SK-MEL-5 (cell line): ENCODE measurements at places on chromosomes 7 and 10.

DNA sequence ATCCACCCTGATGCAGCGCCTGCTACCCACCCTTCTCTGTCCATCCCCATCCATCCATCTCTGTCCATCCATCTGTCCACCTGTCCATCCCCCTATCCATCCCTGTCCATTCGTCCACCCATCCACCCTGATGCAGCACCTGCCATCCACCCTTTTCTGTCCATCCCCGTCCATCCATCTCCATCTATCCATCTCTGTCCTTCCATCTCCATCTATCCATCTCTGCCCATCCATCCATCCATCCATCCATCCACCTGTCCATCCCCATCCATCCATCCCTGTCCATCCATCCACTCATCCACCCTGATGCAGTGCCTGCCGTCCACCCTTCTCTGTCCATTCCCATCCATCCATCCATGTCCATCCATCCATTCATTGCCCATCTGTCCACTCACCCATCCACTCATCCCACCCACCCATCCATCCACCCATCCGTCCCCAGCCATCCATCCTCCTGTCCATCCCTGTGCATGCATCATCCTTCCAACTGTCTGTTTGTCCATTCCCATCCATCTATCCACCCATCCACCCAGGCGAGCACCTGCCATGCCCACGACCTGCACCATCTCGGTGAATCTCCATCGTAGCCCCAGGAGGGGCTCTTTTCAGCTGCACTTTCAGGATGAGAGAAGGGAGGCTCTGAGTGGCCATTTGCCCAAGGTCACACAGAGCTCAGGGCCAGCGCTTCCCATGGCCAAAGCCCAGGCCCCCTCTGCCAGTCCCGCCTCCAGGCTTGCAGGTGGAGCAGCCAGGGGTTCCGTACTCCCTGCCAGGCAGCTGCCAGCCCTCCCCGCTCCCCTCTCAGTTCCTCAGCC lies 137.4 kb downstream of the LHPP start:
- DNase-seq, result no peak

DNA sequence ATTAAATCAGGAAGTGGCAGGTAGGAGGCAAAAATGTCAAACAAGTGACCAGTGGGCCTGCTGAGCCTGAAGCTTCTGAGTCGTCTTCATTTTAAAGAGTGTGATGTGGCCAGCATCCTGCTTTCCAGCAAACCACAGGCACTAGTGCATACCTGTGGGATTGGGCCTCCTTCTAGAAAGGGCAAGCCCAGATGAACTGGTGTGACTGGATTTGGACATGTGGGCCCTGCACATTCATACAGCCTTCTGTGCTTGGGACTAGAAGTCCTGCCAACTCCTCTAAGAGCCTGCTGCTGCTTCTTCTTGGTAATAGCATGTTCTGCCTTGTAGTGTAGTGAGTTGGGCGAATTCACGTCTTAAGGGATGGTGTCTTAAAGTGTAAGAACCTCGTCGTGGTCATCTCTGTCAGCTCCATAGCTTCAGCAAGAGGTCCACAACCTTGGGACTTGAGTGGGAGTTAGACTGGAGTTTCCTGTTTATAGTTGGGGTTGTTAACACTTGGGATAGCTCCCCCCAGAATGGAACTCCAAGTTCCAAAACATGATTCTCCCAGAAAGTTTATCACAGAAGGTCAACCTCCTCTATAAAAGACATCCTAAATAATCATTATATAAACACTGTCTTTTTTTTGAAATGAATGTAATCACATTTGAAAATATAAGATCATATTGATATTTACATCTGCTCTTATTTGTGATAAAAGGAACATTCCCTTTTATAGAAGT lies 11.2 kb downstream of the BMPER start:
- no peak for DNase-seq

- DNase-seq, result no peak
These were observed 8.3 kb downstream of the XPNPEP1 start for GRCh38 chr10:109914966-109915365.

- DNase-seq, result no peak
These were observed 41.9 kb downstream of the ANKMY2 start for GRCh38 chr7:16603633-16604032.

DNA sequence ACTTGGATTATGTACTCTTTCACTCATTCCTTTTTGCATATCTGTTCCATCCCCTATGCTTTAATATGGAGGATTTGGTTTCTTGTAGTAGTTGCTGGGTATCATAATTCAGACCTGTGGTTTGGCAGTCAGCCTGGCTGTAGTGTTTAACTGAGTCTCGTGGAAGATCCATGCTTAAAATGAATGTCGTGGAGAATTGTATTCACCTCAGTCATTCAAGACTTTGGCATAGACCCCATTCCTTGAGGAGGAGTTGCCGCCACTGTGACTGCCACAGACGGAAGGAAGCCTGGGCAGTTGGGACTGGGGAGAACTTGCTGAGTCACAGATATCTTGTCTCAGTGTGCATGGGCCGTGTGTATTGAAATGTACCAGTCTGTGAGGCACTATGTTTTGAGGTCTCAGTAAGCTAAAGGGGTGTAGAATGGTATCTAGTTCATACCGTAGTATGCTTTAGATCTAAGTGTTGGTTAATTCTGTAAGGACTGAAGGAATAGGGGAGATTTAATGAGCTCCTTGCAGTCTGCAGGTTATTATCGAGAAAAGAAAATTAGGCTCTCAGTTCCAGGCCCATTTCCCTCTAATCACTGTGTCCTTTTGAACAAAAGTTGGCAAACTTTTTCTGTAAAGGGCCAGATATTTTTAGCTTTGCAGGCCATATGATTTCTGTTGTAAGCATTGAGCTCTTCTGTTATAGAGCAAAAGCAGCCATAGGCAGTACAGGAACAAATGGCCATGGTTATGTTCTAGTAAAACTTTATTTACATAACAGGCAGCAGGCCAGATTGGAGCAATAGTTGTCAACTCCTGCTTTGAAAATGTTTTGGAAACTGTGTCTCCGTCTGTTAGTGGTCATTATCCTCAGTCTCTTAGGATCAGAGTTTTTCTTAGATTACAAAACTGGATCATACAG lies 76.8 kb downstream of the TPST1 start:
- peak; percentile 76 for DNase-seq

- no peak for DNase-seq
These were observed 435.2 kb upstream of the MGMT start for GRCh38 chr10:129031844-129032150.

DNA sequence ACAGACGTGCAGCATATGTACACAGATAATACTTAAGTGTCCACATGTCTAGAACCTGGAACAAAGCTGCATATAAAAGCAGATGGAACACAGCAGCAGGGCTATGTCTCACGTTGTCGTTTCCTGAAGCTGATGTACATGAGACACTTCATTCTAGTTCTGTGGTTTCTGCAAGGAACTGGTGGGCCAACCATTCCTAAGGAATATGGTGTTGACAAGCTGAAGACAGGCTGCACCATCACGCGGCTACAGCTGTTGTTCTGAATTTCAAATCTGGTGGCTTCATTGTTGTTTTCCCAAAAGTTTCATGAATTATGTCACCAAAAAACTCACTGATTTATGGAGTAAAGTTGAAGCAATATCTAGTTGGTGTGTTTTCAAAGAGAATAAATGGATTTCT lies 33.7 kb downstream of the PRKAG2 start:
- no peak for DNase-seq

DNA sequence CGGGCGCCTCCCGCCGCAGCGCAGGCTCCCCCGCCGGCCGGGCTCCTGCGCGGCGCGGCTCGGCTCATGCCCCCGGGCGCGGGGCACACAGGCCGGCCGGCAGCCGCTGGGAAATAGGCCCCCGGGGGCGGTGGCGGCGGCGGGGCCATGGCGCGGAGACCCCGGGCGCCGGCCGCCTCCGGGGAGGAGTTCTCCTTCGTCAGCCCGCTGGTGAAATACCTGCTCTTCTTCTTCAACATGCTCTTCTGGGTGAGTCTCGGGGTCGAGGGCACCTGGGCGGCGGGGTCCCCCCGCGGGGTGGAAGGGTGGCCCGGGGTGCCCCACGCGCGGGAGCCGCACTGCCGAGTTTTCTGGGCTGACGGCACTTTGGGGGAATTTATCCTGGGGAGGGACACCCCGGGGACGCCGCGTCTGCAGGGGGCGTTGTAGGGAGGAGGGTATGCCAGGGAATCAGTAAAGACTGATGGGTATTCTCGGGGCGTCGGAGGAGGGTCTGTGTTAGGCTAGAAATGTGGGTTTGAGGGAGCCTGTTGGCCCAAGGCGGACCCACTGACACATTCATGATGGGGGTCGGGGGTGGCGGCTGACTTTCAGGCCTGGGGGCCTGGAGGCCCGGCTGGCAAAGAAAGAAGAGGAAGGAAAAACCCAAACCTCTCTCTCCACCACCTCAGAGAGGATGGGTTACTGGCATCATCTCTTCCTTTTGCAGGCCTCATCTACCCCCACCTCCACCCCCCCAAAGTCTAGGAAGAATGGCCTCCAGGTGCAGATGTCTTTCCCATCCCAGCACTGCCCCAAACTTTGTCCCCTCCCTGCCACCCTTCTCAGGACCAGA lies 544 bp downstream of the TSPAN33 start:
- DNase-seq, result no peak

DNA sequence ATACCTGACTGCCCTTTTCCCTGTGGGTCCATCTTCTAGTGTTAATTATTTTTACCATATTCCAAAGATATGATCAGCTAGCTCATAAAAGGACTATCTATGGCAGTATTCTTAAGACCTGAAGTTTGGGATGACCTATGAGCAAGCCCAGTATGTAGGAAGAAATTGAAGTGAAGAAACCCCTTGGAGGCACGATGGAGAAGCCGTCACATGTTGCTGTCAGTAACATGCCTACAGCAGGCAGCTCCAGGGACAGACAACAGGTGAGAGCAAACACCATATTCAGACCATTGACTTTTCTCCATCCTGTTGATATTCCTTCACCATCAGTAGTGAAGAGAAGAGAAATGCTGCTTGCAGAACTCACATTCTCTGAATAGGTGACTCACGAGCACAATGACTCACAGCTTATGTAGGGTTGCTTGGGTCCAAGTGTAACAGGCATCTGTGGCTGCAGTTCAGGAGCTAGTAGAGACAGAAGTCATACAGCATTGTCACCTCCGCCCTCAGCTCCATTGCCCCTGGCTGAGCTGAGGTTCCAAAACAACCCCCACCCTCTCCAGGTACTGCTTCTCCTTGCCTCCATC lies 8.4 kb upstream of the LYZL2 start:
- DNase-seq, result no peak

DNA sequence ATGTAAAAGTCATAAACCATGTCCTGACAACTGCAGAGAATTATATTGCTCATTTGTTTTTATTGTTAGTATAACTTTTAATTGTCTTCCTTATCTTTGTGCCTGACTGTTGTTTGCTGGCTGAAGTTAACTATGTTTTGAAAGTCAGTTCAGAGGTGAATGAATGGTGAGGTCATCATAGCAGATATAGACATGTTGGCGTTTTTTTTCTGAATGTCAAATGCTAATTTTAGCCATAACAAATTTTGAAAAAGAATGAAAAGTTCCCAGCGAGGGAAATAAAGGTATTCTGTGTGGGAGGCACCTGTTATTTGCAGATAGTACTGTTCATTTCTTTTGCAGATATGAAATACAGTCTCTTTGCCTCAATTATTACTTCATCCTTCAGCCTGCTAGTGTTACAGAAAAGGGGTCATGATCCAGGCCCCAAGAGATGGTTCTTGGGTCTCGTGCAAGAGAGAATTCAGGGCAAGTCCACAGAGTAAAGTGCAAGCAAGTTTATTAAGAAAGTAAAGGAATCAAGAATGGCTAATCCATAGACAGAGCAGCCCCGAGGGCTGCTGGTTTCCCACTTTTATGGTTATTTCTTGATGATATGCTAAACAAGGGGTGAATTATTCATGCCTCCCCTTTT lies 96.5 kb downstream of the CAMK1D start:
- DNase-seq, result no peak

GRCh38 chr7:107232568-107233090 lies 63.8 kb downstream of the HBP1 start:
- DNase-seq, result peak; percentile 21

GRCh38 chr10:60340973-60341372 lies 48.7 kb downstream of the ANK3 start:
- DNase-seq, result no peak

GRCh38 chr7:117041007-117041406 lies 87.7 kb downstream of the ST7 start:
- DNase-seq, result peak; percentile 93

DNA sequence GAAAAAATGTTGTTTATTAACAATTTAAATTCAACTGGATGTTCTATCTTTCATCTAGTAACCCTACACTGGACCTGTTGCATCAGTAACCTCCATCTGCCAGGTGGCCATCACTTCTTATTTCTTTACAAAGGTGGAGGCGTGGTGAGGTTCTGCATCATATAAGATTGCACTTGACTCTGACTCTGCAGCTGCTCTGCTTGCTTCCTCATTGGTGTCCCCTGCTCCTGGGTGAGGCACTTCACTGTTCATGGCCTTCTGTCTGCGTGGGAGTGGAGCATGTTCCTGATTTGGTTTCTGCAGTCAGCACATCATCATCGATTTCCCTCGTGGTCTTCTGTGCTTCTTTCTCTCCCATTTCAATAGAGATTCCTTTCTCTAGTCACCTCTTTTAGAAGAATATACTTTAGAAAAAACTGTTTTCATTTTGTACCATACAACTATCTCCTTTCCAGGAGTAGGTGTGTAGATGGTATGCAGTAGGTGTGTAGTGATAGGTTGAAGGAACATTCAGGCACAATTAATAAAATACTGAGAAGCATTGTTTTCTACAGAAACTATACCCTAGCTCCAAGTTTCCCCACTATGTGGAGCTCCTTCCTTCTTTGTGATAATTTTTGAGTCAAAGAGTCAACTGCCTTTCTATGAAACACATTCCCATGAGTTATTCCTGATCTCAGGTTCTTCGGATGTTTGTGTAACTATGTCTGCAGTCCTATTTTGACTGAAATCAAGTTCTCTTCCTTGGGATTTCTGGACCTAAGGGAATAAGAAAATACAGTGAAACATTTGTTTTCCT lies 231.7 kb upstream of the CNTNAP2 start:
- peak; percentile 17 for DNase-seq

GRCh38 chr7:51647486-51647885 lies 330.9 kb upstream of the COBL start:
- DNase-seq, result no peak

- DNase-seq, result no peak
These were observed 91.1 kb upstream of the ADAM12 start for GRCh38 chr10:126479280-126479895.

DNA sequence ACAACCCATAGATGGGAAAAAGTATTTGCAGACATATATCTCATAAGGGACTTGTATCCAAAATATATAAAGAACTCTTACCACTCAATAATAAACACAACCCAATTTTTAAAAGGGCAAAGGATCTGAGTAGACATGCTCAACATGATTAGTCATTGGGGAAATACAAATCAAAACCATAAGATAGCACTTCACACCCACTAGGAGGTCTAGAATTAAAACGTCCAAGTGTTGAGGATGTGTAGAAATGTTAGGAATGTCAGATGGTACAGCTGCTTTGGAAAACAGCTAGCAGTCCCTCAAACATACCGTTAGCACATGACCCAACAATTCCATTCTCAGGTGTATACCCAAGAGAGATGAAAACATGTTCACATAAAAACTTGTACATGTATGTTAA lies 8.3 kb downstream of the PSTK start:
- DNase-seq, result no peak

DNA sequence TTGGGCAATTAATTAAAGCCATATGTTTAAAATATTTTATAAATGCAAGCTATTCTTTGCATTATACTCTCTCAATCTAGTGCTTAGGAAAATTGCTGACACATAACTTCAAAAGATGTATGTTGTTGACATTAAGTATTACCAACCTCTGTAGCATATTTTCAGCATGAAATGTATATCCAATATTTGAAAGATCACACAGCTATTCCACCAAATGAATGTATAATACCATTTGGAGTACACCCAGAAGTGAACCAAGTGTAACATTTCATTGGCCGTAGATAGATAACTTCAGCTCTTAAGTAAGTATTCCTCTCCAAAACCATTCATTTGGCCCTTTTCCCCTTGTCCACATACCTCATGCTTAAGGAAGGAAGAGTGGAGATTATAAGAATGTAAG lies 104.6 kb downstream of the HECTD2 start:
- no peak for DNase-seq
